Stimulated activated CD4-positive, alpha-beta T cell treated with anti-CD3 and anti-CD28 coated beads, Interleukin-15, amount 100 ng/mL, for 1 hour (primary cell): ENCODE measurements at places on chromosomes 5 and 9.

DNA sequence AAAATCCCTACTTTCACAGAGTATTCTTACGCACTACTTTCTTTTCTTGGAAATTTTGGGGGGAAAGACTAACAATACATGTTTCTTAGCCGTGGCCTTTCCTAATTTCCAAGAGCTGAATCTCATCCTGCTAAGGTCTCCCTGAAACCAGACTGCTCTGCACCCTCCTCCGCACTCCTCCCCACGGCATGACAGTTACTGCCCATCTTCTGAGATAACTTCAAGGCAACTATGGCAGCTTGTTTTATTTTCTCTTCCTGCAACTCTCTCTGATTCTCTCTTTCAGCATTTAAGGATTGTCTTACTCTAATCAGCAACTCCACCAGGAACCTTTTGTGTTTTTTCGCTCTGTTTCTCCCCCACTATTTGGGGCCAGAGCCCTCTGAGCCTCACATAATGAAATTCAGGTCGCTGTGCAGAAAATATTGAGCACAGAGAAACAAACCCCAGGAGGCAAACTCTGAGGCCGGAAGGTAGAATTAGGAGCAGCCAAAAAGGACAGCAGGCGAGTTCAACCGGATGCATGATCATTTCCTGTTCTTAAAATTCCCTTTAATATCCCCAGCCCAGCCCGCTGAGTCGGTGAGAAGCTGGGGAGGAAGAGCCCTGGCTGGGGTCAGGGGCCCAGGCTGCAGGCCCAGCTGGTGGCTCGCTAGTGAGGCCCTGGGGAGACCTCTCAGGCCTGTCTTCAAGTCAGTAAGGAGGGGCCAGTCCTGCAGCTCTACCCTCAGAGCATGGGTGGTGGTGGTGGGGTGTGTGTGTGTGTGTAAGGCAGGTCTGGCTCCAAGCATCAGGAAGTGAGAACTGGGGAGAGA is 213.6 kb upstream of the S1PR3 start:
- no peak for DNase-seq

- DNase-seq: no peak
These were observed at the start of gene PRR16 for GRCh38 chr5:120463991-120464626. PRR16 (plus strand) TSS chr5:120464300.

- DNase-seq: no peak
These were observed 71.5 kb downstream of the NR3C1 start for GRCh38 chr5:143331956-143332355.

DNA sequence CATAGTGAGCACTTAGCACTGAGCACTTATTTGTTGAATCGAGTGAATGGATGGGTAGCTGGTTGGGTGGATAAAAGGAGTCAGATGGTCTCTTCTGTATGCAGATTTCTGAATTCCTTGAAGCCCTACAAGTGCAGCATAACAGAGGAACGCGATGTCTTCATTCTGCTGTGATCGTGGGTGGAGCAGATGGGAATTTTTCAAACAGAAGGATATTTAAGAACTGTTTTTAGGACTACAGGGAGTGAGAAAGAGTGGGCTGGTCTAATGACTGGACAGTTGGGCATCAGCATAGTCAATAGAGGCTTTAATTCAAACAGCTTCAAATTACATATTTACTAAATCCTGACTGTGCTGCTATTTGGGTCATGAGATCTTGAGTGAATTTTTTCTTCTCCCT is 253.2 kb downstream of the CEMIP2 start:
- DNase-seq: no peak

GRCh38 chr5:142883025-142883424 is 112.8 kb downstream of the ARHGAP26 start:
- no peak for DNase-seq

- DNase-seq: no peak
These were observed 1.9 kb downstream of the PLPP6 start for GRCh38 chr9:4663956-4664355.

GRCh38 chr9:122180633-122181032 is 20.9 kb downstream of the MORN5 start:
- DNase-seq: no peak

DNA sequence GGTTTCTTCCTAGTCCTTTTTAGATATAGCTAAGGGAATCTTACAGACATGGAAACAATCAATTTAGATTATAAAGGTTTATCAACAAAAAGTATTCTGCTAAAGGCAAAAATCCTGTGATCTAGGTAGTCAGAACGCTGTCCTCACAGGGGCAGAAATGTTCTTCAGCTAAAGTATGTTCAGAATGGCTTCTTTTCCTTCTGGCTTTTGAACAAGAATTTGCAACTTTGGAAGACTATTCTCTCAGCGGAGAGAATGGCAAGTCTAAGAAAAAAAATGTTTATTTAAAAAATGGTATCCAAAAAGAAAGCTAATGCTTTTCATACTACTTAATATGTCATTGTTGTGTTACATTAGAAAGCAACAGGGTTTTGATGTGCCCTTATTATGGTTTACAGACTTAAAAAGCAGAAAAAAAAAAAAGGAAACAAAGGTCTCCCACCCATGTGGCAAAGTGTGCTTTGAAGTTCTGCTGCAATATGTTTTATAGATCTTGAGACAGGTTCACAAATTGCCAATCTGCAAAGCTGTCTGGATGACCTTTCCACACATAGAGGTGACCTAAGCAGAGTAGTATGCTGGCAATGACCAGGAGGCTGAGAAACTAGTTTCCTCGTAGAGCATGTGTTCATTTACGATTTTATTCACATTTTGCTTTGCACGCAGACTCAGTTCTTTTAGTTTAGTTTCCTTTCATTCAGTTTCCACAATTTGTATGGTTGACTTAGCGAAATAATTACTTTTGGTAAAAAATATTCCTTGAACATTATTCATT is 45.1 kb upstream of the PJA2 start:
- DNase-seq: no peak

- no peak for DNase-seq
These were observed 5.5 kb upstream of the CPEB4 start for GRCh38 chr5:173882632-173883031.

- DNase-seq: no peak
These were observed 38.6 kb downstream of the GTF3C4 start for GRCh38 chr9:132708769-132709430.

DNA sequence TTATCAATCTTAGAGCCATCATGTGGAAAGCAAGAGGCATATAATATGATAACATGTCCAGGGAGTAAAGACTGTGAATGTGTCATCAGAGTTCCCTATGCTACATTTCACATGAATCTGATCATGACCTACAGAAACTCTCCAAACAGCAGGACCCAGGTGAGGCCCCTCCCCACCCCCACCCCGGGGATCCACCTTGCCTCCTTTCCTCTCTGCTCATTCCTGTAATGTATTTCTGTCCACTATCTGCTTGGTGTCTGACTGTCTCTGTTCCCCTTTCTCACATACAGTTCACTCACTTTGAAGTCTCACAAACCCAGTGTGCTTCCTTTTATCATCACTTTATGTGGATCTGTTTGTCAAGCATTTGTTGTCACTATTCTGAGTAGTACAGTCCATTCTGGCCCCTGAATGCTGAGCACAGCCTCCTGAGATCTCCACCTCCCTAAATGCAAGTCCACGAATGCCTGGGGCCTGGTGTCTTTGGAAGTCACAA is 76.4 kb upstream of the SMARCA2 start:
- DNase-seq: no peak

- no peak for DNase-seq
These were observed 118.4 kb downstream of the ZNF608 start for GRCh38 chr5:124627815-124628595.

DNA sequence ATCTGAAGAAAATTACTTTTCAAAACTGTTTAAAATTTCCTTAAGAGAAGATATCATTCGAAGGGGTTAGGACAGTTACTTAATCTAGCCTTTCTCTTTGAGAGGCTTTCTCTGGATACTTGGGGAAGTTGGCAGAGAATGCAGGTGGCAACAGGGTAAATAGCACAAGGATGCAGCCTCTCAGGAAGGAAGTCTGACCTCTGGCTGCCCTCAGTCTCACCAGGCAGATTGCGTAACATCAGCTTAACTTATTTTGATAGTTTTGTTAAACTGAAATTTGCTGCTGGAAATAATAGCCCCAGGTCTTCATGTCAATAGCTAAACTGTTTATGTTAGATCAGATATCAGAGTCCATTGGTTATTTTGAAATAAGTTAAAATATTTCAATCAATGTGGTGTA is 20.4 kb downstream of the CCDC192 start:
- no peak for DNase-seq

GRCh38 chr9:75235632-75236031 is 147.3 kb downstream of the OSTF1 start:
- DNase-seq: no peak

GRCh38 chr5:97854871-97855762 is 672.1 kb upstream of the RIOK2 start:
- no peak for DNase-seq

GRCh38 chr9:83432104-83432627 is 106.0 kb downstream of the FRMD3 start:
- DNase-seq: no peak

GRCh38 chr9:75889977-75890471 is 449 bp upstream of the PCSK5 start:
- no peak for DNase-seq

DNA sequence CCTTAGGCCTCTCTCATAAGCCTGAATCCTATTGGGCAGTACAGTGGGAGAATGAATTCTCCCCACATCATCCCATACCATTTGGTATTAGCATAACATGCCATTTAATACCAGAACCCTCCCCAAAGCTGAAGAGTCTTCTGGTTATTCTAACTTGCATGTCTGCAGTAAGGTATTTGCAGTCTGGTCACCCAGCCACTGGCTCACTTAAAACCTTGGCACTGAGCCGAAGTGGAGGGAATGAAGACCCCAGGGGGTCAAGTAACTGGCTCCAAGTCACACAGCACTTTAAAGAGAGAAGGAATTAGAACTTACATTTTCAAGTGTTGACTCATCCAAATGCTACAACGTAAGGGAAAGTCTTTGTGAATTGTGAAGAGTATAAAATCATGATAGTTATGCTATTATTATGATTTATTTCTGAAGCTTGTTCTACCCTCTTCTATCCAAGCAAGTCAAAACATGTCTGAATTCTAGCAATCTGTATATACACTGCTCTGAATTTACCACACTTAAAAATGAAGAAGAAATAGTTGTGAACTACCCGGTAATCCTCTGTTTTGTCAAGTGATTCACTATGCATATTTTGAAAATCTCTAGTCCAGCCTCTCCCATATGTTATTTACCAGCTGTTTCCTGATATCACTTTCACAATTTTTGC is 28.5 kb downstream of the GLRA1 start:
- DNase-seq: no peak

- DNase-seq: no peak
These were observed 1.9 kb downstream of the FNBP1 start for GRCh38 chr9:130040984-130041647.

- no peak for DNase-seq
These were observed 72.2 kb downstream of the ATG10 start for GRCh38 chr5:82044010-82044409.

DNA sequence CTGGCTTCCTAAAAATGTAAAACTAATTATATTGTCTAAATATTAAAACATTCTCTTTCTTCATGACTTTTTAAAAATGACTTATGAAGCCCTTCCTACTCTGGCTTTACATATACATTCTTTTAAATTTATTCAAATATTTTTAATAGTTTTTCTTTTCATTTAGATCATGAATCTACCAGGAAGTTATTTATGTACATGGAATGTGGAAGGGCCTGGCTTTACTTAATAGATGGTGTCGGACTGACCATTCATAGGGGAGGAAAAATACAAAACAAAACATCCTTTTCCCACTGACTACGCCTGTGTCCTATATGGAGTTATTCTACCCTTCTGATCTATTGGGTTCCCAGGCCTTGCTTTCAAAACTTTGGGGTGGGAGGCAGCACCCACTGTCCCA is 129.8 kb downstream of the MACROH2A1 start:
- DNase-seq: no peak

DNA sequence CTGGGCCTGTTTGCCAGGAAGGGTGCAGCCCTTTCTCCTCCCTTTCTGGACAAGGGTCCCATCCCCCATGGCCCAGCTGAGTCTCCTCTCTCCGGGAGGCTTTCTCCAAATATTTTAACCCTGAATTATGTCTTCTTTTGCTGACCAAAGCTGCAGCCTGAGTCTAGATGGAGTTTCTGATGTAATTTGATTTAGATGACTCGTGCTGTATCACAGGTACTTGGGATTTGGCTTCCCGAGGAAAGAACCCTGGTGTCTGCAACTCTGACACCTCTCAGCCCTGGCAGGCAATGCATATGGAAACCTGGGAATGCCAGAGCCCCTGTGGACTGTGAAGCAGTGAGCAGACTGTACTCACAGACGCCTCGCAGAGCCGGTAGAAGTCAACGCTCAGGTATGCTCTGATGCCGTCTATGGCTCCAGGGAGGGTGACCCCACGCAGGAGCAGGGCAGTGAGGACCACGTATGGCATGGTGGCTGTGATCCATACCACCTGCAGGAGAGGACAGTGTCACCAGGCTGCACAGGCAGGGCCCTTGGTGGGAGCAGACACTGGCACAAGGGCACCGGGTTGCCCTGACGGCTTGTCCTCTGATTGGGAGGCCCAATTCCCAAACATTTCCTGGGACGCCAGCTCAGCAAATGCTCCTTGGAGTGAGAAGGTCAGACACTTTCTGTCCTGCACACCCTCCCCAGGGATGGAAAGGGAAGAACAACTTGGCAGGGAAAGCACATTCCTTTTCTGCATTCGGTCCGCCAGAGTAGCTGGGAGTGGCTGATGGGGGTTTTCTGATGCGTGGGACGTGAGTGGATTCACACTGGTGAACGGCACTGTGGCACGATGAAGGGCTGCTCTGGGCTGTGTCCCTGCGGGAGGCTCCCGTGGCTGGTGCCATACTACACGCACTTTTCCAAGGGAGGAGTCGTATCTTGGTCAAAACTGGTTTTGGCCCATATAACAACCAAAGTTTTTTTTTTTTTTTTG is 24.7 kb downstream of the SLC6A3 start:
- no peak for DNase-seq

DNA sequence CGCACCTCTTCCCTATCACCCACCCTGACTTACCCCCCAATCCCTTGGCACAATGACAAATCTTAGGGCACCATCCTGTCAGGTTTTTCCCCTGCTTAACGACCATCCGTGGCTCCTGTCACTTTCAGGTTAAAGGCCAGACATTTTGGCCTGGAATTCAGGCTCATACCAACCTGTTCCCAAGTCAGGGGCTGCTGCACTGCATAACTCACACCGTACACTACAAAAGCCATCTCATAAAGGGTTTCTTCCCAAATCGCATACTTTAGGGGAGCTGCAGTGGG is 7.5 kb upstream of the AKNA start:
- DNase-seq: no peak

GRCh38 chr9:104073098-104073769 is 20.9 kb upstream of the SMC2 start:
- DNase-seq: no peak

- no peak for DNase-seq
These were observed 328 bp downstream of the GRXCR2 start for GRCh38 chr5:145872486-145872885.

- DNase-seq: no peak
These were observed at the start of gene C9orf152 for GRCh38 chr9:110208031-110208430. C9orf152 (minus strand) TSS chr9:110208159; CDS start chr9:110207579, 580 bp downstream.

GRCh38 chr5:147530530-147531389 is 20.9 kb upstream of the DPYSL3 start:
- DNase-seq: no peak

- DNase-seq: peak; percentile 17
These were observed 77.5 kb upstream of the IFNE start for GRCh38 chr9:21559402-21560280.

GRCh38 chr5:89302102-89302891 is 419.3 kb upstream of the MEF2C start:
- no peak for DNase-seq

- no peak for DNase-seq
These were observed 3.8 kb downstream of the EGR1 start for GRCh38 chr5:138468966-138469539.

- no peak for DNase-seq
These were observed 121.0 kb downstream of the AOPEP start for GRCh38 chr9:94847486-94847885.

- no peak for DNase-seq
These were observed 76.1 kb downstream of the UHRF2 start for GRCh38 chr9:6489099-6489498.
